ENCODE measurements at places on chromosomes 13 and 19.

GRCh38 chr13:60351326-60351725, 45.7 kb upstream of the TDRD3 start:
- ATAC-seq: no peak

DNA sequence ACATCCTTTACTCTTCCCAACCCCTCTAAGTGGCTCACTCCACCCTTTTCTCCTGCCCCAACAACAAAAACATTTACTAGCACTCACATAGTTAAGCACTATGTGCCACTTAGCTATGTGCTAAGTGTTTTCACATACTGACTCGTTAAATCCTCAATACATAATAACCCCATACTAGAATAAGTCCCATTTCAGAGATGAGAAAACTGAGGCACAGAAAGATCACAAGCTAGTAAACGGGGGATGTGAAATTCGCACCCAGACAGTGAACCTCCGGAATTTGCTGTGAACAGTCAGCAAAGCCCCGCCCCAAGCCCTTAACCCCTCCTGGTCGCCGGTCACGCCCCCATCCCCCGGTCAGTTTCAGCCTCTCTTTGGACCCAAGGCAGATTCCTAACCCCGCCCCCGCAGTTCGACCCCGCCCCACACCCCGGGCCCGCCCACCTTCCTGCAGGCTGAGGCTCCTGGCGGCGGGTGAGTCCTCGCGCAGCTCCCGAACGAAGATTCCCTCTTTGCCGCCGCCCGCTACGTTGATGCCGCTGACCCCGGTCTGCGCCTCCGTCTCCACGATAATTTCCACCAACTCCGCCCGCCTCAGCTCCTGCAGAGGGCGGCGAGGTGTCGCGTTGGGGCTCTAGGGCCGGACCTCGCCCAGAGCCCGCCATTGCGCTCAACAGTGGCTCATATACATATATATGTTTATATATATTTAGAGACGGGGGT, 9.8 kb downstream of the PRX start:
- ATAC-seq: peak; percentile 83

DNA sequence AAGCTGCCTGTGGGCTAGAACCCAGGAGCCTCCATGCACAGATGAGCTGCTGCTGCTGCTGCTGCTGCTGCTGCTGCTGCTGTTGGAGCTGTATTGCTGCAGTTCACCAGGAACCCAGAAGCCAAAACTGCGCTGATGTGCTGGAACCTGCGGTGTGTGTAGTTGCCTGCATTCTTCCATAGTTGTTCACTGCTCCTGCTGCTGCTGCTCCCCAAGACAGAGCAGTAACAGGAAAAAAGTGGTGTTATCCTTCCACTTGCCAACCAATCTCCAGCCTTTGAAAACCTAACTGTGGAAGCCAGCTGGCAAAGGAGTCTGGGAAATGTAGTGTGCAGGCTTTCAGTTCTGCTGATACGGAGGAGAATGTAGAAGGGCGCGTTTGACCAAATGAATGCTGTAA, 37.9 kb downstream of the ARHGAP35 start:
- peak; percentile 63 for ATAC-seq

- ATAC-seq: no peak
These were observed 2.1 kb upstream of the CNFN start for GRCh38 chr19:42392165-42392564.

DNA sequence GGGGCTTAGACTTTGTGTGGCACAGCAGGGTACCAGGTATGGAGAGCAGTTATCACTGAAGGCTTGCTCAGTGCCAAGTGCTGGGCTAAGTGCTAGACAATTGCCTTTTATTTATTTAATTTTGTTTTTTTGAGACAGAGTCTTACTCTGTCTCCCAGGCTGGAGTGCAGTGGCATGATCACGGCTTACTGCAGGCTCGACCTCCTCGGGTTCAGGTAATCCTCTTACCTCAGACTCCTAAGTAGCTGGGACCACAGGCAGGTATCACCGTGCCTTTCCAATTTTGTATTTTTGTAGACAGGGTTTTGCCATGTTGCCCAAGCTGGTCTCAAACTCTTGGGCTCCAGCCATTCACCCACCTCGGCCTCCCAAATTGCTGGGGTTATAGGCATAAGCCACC, 256.9 kb downstream of the ZNF536 start:
- ATAC-seq: no peak

DNA sequence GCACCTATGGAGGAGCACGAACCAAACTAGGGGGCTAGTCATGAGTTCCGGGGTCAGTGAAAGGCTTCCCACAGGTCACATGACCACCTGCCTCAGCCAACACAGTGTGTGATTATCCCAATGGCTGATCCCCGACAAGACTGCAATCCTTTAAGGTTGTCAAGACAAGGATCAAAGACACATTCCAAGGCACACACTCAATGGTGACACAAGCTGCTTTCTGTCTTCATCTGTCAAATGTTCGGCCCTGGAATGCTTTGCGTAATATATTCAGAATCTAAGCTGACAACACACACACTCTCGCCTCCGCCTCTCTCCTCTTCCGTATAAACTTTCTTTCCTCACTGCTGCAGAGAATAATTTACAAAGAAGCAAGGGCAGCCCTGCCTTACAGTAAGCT, 11.7 kb downstream of the RANBP3 start:
- no peak for ATAC-seq

- ATAC-seq: no peak
These were observed 5.8 kb downstream of the CRYL1 start for GRCh38 chr13:20519875-20520274.

DNA sequence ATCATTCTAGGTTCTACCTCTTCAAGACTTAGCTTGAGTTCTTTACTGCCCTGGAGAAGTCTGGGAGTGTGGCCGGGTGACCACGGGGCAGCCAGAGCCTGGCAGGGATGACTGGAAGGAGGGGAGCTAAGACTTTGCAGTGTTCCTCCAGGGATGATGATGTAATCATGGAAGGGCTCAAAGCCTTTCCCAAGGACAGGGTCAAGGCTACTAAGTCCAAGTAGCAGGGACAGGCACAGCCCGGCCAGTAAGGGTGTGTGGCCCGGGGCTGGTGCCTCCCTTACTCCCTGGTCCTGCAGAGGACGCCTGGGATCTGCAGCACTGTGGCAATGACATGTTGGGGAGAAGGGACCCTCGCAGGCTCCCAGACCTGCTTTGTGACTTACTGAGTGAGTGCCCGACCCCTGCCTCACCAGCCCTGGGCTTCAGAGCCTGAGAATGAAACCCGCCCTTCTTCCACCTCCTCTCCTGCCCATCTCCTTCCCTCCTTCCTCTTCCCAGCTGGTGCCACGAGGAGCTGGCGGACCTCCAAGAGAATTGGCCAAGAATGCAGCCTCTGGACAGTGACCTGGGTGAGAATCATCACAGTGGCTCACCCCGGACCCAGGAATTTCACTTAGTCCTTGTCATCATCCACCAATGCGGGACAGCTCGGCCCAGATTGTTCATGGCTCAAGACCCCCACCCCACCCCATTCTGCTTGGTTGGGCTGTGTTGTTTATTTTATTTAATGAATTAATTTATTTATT, 15.6 kb upstream of the FBXO17 start:
- ATAC-seq: no peak

GRCh38 chr19:48558018-48558684, 6.2 kb downstream of the SULT2B1 start:
- peak; percentile 88 for ATAC-seq

GRCh38 chr19:8641908-8642547, 11.6 kb downstream of the NFILZ start:
- ATAC-seq: no peak

- no peak for ATAC-seq
These were observed 27.5 kb downstream of the ZNF266 start for GRCh38 chr19:9407827-9408226.

DNA sequence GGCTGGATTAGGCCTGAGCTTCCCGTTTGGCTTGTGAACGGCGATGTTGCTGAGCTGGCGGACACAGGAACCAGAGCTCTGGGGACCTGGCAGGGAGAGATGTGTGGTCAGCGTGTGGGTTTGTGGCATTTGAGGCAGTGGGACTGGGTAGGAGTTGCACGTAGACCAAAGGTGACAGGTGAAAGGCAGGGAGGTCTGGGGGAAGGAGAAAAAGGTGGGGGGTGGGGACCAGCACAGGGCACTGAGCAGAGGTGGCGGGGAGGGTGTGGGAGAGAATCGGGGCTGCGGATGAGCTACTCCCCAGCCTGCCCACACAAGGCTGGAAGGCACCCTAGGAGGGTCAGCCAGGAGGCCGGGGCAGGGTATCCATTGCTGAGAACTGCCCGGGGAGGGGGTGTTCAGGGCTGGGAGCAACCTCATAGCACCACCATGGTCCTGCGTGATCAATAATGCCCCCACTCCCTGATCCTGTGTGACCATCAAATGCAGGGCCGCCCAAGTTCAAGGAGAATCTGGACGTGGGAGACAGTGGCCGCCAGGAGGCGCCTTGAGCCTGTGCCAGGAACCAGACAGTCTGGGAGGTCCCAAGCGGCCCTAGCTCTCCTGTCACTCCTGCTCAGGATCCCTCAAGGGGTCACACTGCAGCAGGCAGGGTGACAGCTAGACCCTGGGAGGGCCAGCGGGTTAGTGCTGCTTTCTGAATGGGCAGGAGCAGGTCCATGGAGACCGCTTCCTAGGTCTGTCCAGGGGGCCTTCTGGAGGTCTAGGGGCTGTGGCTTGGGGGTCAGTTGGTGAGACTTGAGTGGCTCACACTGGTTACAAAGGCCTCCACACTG, 12.8 kb upstream of the SELENOW start:
- ATAC-seq: peak; percentile 58

- no peak for ATAC-seq
These were observed 5.5 kb downstream of the TPT1 start for GRCh38 chr13:45335397-45336024.

DNA sequence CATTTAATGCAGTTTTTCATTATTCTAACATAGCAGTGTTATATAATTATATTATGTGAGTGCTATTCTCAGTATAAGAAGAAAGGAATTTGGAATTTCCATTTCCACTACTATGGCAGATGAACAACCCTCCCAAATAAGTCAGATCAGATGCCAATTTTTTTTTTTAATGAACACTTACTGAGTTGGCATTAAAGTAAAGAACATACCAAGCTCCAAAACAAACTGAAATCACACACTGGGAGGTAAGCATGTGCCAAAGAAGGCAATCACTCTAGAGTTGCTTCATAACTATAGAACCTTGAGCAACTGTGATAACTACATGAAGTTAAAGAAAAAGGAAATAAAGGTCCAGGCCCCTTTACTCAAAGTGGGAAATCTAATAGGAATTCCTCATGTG, 90.3 kb downstream of the RNF17 start:
- ATAC-seq: no peak

GRCh38 chr13:66576381-66576780, 653.8 kb downstream of the PCDH9 start:
- no peak for ATAC-seq

DNA sequence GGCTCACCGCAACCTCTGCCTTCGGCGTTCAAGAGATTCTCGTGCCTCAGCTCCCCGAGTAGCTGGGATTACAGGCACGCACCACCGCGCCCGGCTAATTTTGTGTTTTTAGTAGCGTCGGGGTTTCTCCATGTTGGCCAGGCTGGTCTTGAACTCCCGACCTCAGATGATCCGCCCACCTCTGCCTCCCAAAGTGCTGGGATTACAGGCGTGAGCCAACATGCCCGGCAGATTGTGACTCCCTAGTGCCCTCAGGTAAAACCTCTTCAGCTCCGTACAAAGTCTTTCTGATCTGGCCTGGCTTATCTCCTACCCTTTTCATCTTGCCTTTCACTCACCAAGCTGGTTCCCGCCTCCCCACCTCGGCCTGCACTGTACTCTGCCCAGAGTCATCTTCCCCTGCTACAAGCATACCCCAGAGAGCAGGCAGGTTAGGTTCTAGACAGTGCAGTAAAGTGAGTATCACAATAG, 15.0 kb downstream of the BICRA start:
- peak; percentile 78 for ATAC-seq

DNA sequence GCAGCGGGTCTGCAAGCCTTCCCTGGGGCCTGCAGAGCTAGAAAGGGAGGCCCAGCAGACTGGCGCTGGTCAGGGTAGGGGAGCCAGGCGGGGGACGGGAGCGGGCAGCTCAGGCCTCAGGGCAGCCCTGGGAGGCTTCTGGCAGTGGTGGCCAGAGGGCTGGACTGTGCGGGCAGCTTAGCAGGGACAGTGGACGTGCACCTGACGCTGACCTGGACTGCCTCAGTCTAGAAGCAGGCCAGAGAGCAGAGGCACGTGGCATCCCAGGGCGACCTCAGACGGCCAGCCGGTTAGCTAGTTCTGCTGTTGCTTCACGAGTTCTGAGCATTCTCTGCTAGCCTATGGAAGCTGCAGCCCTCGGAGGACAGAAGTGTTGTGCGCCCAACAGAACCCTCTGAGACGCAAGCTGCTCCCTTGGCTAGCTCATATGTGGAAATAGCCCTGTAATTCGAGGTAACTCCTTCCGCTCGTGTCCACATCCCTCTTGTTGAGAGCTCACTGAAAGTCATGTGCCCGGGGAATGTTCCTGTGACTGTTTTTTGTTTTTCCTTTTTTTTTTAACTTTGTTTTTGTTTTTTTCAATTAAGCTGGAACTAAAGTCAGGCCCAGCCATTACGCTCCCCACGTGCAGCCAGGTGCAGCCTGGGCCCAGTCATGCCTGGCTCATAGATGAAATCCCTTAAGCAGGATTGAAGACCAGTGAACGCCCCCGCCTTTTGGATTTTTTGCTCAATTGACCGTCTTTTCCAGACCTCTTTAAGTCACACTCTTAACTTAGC, 1.9 kb upstream of the FAM174C start:
- no peak for ATAC-seq

DNA sequence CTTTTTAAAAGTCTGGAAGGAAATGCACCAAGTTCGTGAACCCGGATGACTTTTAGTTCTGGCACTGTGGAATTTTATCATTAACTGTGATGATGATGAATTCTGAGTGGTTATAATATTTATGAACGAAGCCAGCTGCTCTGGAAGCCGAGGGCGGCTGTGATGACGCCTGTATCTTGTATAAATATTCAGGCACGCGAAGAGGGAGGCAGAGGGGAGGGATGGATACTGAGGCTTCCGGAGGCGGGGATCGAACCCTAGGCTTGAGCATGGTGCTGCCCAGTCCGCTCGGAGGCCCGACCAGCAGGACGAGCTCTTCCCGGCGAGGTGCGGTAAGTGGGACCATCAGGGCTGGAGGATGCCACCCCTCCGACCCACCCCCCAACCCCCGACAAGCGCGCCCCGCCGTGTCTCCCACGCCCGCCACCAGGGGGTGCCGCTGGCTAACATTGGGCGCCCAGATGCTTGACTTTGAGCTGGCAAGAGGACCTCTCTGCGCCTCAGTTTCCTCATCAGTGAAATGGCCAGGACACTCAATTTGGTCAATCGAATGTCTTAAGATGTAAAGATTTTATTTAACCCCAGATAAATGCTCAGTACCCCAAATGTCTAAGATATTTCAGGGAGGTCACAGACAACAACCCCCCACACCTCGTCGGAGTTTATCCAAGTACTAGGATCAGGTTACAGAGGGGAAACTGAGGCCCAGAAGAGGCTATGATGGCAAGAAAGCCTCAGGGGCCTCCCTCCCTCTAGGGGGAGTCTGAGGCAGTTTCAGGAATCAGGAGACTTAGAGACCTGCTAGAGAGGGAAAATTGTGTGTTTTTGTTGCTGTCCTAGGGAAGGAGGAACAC, 4.5 kb upstream of the RAB3A start:
- no peak for ATAC-seq

DNA sequence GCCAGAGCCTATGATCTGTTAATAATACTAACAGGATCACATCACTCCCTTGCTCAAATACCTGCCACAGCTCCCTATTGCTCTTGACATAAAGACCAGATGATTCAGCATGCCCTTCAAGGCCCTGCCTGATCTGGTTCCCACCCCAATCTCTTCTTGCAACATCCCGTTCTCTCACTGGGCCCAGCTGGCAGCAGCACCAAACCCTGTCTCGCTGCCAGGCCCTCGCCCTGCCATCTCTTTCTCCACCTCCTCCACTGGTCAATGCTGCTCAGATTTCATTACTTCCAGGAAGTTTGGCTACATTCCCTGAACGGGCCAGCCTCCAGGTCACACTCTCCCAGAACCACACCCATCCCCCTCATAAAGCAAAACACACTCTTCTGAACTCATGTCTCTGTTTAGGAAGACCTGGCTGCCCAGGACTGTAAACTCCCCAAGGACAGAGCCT, 8.6 kb upstream of the BCAT2 start:
- peak; percentile 90 for ATAC-seq
